ENCODE measurements at places on chromosomes 1 and 21. TPM values are rescaled to one million over a fixed set of nuclear protein-coding genes. Genes with fewer than 3 reads are reported as not detected.

The PTAFR gene
- 0.11 TPM for total RNA-seq

The TMEM183A gene
- total RNA-seq, result 65.1 TPM

The GSTM5 gene
- total RNA-seq, result 0.13 TPM

The C1orf56 gene
- 2.9 TPM for total RNA-seq

The BARHL2 gene
- total RNA-seq, result 120 TPM

The IQCC gene
- 7.9 TPM for total RNA-seq

The S100A4 gene
- total RNA-seq, result 17.8 TPM

The ALPL gene
- 4.8 TPM for total RNA-seq

The TTC22 gene
- not detected for total RNA-seq

The CCDC17 gene
- total RNA-seq, result 2.0 TPM

The NPR1 gene
- total RNA-seq, result 0.87 TPM

The TAS1R1 gene
- total RNA-seq, result not detected

The LYPD8 gene
- not detected for total RNA-seq

The OLFML3 gene
- 349 TPM for total RNA-seq

- DNase-seq, result peak; percentile 88
Observed at GRCh38 chr1:30274976-30275621, 448.3 kb downstream of the MATN1 start.

GRCh38 chr21:16514316-16514715, 784.5 kb downstream of the USP25 start:
- DNase-seq, result no peak

GRCh38 chr1:24315391-24315790, 3.8 kb upstream of the GRHL3 start:
- no peak for DNase-seq

- no peak for DNase-seq
Observed at GRCh38 chr1:158366783-158367182, 13.1 kb downstream of the CD1E start.

DNA sequence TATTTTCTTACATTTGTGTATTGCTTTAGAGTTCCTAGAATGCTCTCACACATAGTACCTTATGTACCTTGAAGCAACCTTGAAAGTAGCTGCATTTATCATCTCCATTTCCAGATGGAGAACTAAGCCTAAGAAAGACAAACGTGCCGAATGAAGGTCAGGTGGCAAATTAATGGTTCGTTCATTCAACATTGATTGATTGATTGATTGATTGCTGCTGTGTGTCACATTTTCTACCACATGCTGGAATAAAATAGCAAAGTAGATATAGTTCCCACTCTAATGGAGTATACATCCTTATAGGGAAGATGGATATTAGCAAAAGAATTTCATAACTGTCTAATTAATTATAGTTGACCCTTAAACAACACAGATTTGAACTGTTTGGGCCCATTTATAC, 172.2 kb downstream of the SDCCAG8 start:
- DNase-seq, result no peak

DNA sequence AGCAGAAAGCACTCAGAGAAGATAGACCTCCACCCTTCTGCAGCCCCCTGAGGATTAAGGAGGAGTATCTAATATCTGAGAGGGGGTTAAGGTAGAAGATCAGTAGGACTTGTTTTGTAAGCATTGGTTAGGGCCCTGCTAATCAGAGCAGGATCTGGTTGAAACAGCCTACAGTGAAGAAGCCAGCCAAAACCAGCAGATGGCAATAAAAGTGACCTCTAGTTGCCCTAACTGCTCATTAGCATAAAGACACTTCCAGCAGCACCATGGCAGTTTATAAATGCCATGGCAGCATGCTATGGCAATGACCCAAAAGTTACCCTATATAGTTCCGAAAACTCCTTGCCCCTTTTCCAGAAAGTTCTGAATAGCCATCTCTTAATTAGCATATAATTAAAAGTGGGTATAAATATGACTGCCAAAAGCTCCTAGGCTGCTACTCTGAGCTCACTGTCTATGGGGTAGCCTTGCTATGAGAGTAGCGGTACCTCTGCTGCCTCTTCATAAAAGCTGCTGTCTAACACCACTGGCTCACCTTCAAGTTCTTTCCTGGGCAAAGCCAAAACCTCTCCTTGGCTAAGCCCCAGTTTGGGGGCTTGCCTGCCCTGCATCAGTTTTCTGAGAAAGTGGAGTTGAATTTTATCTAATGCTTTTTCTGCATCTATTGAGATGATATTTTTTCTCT, 254.2 kb downstream of the PAPPA2 start:
- no peak for DNase-seq

GRCh38 chr1:21705303-21705980, 36.3 kb upstream of the RAP1GAP start:
- no peak for DNase-seq

GRCh38 chr1:111818081-111818480, 62.4 kb downstream of the DDX20 start:
- no peak for DNase-seq

DNA sequence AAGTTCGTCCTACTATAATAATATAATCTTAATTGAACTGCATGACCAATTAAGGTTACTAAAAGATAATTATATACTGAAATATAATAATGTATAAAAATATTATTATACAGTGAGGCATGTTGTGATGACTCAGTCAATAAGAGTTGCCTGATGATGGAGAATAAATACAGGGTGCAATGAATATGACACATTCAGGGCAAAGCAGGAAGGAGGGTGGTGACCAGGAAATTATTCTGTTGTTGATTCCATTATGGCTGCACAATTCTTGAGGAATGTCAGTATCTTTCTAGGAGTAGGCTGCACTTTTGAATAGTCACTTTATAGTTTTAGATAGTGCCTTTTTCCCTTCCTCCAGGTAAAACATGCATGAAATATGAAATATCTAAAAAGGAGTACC, 46.4 kb upstream of the RGS21 start:
- no peak for DNase-seq

DNA sequence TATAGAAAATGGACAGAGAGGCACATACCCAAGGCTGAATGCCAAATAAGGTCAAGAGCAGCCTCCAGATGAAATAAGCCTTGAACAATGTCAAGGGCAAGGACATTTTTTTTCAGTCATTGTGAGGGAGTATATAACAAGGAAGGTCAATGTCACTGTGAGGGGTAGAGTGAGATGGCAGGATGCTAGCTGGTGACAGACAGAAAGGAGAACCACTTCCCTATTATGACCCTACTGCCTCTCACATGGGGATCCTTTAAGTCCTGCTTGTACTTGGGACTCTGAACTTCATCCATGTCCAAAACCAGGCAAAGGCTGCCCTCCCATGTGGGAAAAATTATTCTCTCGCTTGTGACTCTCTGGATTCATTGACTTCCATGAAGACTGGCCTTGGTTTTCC, 119.5 kb upstream of the COA6 start:
- no peak for DNase-seq

DNA sequence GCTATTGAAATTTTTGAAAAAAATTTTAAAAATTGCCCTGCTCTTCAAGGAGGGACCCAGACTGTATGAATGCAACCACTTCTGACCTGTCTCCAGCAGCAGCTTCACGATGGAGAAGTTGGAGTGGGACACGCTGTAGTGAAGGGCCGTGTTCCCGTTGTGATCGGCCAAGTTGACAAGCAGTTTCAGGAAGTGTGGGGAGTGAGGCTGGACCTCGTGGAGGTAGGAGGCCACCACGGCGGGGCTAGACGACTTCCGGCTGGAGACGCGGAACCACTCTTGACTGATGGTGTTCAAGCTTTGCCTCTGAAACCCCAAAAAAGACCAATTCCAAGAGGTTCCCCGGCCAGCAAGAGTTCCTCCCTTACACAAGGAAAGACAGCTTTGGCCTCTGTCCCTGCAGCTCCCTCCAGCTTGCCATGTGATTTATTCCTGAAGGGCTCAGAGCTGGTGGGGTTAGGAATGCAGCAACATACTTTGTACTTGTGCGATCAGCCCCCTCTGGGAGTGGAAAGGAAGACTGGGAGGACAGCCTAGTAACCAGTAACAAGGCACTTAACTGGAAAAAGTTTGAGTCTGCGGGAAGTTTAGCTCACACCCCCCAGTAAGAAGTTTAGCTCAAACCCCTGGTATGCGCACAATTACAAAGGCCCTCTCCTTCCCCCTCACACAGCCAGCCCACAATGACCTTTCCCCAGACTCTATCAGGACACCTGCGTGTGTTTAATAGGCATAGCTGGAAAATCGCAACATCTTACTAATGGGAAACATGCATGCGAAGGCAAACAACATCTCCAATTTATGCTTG, 56.0 kb downstream of the KANK4 start:
- DNase-seq, result no peak

- DNase-seq, result no peak
Observed at GRCh38 chr1:215530401-215530984, 36.6 kb upstream of the KCTD3 start.

GRCh38 chr1:25003457-25004190, 73.5 kb upstream of the RUNX3 start:
- DNase-seq, result no peak

DNA sequence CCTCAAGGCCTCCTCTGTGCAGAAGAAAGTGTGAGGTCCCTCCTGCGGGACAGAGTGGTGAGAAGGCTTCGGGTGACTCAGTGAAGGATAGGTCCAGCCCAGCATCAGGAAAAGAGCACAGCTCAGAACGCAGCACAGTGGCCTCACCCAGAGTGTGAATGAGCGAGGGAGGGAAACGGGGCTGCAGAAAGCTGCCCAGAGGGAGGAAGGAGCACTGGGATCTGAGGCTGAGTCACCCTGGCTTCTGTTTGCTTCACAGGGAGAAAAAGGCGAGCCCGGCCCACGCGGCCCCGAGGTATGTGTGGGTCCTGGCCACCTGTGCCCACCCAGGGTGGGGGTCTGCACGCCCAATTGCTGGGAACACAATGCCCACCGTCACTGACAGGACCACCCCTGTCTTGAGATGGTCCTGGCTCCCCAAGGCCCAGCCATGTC, 24.3 kb downstream of the COL6A2 start:
- no peak for DNase-seq

DNA sequence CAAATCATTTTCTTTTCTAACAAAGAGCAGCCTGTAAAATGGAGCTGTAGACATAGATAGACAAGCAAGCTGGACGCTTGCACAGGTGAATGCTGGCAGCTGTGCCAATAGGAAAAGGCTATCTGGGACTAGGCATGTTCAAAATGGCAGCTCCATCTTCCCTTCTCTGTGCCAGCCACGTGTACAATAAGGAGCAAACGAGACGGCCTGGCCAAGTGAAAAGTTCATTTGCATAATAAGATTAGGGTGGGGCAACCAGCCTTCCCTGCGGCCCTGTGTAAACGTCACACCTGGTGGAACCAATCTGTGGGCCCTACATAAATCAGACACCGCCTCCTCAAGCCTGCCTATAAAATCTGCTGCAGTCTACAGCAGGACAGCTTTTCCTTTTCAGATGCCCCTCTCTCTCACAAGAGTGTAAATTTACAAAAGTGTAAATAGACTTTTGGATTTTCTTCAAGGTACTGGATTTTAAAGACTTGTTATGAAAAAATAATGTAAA, 16.6 kb upstream of the EDEM3 start:
- DNase-seq, result peak; percentile 90

GRCh38 chr1:162627662-162628296, 4.5 kb upstream of the DDR2 start:
- peak; percentile 76 for DNase-seq

DNA sequence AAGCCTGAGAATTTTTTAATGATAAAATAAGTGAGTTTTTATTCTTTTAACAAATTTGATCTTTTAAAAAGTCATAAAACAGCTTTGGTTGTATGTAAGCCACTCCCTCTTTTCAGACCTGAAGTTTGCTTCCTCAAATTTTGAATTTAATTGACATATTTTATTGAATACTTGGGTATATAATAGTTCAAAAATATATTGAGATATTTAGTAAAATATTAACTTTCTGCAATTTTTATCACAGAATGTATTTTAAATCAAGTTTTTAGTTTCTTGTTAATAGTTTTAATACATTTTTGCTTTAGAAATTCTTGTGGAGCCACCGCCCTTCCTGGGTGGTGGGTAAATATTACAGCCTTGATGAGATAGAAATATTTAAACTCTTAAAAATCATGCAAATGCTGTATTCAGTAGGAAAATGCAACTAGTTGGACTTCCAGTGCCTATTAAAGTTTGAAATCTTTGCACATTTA, 867 bp downstream of the PTPRC start:
- no peak for DNase-seq

DNA sequence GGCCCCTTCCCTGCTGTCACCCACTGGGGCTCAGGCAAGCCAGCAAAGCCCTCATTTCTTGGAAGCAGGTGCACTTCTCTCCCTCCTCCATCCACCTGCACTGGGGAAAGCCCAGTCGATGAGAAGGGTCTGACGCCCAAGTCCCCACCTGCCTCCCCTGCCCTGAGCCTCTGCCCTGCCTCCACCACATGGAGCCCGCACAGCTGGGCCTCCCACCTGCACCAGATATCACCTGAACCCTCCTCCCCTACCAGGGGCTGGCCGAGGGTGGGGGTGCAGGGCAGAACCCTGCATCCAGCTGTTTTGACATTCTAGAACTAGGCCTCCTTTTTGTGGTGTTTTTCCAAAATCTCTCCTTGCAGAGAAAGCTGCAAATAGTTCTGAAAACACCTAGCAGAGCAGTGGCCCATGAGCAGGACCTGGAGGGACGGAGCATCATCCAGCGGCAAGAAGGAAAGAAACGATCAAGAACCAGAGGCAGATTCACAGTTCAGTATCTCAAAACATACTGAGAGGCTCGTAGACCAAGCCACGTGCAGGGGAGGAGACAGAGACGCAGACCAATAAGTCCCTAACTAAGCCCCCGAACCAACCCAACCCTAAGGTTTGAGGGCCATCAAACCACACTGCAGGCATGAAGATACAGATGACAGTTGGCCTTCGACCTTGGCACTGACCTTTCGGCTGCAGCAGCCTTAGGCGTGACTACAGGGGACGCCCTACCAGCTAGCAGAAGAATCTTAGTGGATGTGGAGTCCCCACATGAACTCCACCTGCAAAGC, 16.7 kb downstream of the CHD5 start:
- no peak for DNase-seq

GRCh38 chr21:33578214-33578613, 10.3 kb downstream of the DONSON start:
- no peak for DNase-seq

DNA sequence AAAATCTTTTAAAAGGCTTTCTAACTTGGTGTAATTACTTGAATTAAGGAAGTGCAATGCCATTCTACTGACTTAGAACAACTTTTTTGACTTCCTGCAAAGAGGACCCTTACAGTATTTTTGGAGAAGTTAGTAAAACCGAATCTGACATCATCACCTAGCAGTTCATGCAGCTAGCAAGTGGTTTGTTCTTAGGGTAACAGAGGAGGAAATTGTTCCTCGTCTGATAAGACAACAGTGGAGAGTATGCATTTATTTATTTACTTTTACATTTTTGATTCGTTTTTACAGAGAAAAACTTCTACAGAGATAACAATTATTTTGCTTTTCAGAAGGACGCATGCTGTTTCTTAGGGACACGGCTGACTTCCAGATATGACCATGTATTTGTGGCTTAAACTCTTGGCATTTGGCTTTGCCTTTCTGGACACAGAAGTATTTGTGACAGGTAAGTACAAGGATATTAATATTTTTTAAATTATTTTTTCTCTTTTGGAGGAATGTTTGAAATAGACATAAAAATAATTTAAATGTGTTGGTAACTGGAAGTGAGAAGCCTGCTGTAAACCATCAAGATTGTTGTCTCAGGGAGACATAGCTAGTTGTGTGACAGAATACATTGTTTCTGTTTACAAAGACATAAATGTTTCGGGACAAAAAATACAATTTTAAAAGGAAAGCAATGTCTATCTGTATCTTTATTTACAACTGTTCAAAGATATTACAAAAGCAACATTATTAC, at the start of gene PTPRC:
TSS of gene PTPRC (plus strand) at position 147 of the 742 bp plus-strand sequence. CDS start at position 376, 229 bp downstream.
- no peak for DNase-seq

Data from A673 (cell line).